Pulmonary artery endothelial cell (primary cell): ENCODE measurements at places on chromosomes 5 and 9. TPM values are rescaled to one million over a fixed set of nuclear protein-coding genes. Genes with fewer than 3 reads are reported as not detected.

DNA sequence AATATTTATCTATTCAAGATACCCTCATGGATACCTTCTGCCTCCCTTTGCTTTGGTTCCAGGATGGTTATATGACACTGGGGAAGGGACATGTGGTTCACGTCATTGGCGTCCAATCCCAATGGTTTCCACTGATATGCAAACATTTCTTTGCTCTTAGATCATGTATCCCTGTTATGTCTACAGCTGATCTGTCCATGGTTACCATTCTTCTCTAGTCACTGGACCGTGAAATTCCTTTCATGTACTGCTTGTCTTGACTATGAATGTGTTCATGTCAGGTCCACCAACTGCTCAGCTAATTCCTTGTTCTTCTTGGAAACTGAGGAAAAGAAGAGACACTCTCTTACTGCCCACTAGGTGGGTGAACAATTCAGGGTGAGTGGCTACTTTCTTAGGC, 391.1 kb upstream of the ZNF608 start:
- DNase-seq, result no peak

- no peak for DNase-seq
These were observed 7.7 kb downstream of the MFAP3 start for GRCh38 chr5:154046486-154046885.

DNA sequence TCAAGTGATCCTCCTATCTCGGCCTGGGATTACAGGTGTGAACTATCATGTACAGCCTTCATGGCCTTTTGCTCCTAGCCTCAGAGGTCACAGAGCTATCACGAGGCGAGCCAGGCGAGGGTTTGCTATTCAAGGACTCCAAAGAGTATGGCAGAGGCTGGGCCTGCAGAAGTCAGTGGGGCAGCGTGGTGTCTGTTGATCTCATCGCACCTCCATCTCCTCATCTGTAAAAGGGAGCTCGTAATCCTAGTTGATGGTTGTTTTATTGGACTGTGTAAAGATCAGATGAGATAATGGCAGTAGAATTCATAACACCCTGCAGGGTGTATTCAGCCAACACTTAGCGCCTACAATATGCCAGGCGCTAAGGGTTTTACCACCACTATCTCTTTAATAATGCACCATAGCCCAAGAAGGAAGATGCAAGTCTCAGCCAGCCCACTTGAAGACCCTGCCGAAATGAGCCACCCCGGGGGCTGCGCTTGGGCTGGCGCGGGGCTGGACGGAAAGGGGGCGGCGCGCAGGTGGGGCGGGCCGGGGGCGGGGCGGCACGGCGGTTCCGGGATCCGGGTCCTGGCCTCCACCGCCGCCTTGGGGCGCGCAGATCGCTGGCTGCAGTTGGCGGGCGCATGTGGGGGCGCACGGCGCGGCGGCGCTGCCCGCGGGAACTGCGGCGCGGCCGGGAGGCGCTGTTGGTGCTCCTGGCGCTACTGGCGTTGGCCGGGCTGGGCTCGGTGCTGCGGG, at the start of gene GALNT12:
GALNT12 (plus strand) TSS at position 601 of the 744 bp plus-strand sequence; CDS start at position 630, 29 bp downstream.
- no peak for DNase-seq

DNA sequence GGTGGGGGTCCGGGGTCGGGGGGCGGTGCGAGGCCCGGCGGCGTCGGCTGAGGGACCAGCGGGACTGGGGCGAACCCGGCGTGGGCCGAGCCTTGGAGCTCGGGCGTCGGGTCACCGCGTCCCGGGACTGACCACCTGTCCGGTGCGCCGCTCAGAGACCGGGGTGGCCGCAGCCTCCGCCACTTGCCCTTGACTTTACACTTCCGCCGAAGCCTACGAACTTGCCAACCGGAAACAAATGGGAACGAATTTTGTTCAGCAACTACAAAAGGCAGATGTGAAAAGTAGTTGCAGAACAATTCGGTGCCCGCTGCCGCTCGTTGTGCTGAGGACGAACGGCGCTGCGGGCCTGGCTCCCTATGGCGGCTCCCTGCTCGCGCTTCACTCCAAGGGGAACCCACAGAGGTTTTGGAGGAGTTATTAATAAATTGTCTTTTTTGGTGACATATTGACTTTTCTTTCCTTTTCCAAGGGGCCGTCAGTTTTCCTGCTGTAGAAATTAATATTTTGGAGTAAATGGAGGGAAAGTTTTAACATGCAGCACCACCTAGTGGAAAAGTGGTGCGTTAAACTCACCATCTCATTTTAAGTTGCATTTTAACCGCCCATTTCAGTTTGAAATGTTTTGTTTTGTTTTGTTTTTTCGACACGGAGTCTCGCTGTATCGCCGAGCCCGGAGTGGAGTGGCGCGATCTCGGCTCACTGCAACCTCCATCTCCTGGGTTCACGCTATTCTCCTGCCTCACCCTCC, 490 bp downstream of the PCBD2 start:
- no peak for DNase-seq

DNA sequence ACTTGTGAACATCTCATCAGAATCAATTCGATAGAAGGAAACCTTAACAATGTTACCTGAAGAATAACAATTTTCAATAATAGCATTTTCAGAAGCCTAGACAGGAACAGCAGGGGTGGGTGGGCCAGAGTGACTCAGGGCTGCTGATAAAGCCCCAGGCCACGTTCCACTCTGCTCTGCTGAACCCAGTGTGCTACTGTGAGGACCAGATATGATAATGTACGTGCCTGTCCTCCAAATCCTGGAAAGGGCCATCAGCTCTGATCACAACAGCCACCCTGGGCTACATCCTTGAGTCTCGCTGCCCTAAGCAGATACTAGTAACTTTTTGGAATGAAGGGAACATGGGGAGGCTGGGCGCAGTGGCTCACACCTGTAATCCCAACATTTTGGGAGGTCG, 91.3 kb downstream of the PRRT1B start:
- no peak for DNase-seq

- no peak for DNase-seq
These were observed 1.1 kb downstream of the PTGER4 start for GRCh38 chr5:40680741-40681362.

SMAD5 gene
- total RNA-seq, result 33.1 and 39.0 TPM in 2 replicates
